Stimulated activated CD8-positive, alpha-beta memory T cell treated with anti-CD3 and anti-CD28 coated beads, Interleukin-2, amount 100 ng/mL, for 1 hour (primary cell): ENCODE measurements at places on chromosomes 5 and 9.

DNA sequence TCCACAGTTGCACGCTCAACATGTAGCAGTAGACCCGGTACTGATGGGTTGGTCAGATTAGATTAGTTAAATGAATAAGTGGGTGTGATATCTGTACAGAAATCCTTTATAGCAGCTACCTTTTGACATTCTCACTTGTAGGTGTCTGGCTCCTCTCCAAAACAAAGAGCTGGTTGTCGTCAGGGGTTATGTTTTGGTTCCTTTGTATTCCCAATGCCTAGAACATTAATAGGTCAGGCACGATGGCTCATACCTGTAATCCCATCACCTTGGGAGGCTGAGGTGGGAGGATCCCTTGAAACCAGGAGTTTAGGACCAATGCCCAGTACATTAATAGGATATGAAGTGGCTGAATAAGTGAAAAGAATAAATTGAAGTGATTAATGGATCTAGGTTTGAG is 182.1 kb downstream of the SNCAIP start:
- no peak for DNase-seq

GRCh38 chr5:39558541-39558940 is 133.8 kb upstream of the DAB2 start:
- no peak for DNase-seq

DNA sequence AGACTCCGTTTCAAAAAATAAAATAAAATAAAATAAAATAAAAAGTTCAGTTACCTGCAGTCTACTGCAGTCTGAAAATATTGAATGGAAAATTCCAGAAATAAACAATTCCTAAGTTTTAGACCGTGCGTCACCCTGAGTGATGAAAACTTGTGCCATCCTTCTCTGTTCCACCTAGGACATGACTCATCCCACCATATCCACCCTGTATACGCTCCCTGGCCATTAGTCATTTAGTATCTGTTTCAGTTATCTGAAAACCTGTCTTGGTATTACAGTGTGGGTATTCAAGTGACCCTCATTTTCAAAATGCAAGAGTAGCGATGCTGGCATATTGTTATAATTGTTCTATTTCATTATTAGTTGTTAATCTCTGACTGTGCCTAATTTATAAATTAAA is 51.8 kb upstream of the TEX48 start:
- DNase-seq: no peak

GRCh38 chr5:35306716-35307365 is 76.6 kb upstream of the PRLR start:
- DNase-seq: no peak

GRCh38 chr9:69569738-69570451 is 102.3 kb downstream of the APBA1 start:
- no peak for DNase-seq

GRCh38 chr9:84492366-84493159 is 152.0 kb upstream of the SLC28A3 start:
- no peak for DNase-seq

- no peak for DNase-seq
Observed at GRCh38 chr9:81073821-81074220, 615.5 kb downstream of the TLE1 start.

DNA sequence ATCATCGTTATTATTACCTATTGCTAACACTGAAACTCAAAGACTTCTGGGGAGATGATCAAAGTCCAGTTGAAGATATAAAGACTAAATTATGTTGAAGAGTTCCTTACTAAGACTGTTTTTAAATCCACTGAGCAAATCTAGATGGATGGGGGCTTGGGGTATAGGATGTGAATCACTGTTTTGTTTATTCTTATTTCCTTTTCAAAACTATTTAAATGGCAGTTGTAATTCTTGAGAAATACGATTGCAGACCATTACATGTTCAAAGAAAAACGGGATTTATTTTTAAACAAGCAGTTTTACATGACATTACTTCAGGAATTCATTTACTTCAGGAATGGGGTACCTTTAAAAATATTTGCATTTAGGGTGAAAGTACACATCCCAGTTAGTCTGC is 4.3 kb downstream of the RASGRF2 start:
- DNase-seq: no peak

GRCh38 chr9:37056046-37056920 is 22.2 kb upstream of the PAX5 start:
- no peak for DNase-seq

GRCh38 chr9:77128125-77128789 is 49.1 kb upstream of the VPS13A start:
- DNase-seq: no peak

DNA sequence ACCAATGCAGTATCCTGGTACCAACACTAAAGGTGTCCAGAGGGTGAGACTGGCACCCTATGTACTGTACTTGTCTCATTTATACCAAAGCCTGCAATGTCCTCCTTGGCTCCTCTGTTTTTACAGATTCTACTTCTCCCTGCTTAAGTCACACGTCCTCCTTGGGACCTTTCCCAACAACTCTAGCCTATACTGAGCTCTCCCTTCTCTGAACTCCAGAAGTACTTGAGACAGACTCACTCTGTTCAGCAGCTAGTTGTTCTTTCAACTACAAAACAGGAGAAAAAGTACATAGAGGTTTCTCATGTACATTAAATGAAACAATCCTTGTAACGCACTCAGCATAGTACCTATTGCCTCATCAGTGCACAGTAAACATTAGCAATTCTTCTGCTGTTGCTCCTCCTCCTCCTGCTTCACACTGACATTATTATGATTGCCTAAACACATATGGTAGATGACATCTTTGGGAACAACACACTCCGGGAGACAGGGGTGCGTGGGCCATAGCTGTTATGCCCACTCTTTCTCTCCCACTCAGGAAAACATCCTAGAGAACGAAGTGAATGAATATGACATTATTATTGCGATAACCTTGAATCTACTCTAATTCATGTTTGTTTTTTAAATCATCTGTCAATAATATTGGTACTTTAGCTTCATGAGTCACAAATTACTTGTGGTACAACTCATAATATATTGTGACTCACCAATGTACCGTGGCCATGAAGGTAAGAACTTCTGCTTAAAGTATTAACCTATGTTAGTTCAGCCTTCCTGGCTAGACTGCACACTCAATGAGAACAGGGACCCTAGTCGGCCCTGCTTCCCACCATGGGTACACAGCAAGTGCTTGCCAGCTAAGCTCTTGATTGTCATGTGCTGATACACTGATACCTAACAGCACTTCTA is 180.3 kb upstream of the ADRA1B start:
- no peak for DNase-seq

GRCh38 chr5:2300861-2301574 is 418.3 kb upstream of the IRX4 start:
- DNase-seq: no peak

DNA sequence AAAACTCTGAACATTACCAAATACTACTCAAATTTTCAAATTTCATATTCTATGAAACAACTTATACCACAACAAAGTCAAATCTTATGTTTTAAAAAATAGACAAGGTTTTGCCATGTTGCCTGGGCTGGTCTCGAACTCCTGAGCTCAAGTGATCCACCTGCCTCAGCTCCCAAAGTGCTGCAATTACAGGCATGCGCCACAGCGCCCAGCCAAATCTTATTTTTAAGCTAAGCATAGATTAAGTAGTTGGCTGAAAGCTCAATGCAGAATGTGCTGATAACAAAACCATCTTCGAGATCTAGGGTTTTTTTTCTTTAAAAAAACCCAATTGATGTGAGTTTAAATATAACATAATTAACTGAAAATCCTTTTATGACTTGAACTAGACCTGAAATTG is 6.4 kb downstream of the LMBRD2 start:
- DNase-seq: no peak

DNA sequence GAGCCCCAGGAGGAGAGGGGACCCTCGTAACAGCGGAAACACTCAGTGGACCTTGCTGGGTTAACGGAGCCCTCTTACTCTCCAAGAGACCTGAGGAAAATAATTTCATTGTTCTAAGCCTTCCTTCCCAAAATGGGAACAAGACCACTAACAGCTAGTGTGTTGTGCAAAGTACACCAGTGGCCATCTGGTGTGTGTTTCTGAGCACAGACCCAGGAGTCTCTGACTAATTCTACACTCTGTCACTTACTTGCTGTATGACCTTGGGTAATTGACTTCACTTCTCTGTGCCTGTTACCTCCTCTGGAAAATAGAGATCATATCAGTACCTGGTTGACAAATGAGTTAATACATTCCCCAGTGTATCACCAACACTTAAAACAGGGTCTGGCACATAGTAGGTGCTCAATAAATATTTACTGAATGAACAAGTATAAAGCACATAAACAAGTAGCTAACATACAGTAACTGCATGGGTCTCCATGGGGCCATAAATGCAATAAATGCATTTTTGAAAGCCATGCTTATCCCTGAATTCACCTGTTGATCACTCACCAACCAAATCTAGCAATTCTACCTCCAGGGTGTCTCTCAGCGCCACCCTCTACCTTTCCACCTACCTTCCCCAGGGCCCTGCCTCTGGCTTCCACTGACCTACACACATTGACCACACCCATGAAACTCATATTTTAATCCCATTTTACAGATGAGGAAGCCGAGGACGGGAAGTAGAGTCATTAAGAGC is 44.7 kb upstream of the AKNA start:
- no peak for DNase-seq

DNA sequence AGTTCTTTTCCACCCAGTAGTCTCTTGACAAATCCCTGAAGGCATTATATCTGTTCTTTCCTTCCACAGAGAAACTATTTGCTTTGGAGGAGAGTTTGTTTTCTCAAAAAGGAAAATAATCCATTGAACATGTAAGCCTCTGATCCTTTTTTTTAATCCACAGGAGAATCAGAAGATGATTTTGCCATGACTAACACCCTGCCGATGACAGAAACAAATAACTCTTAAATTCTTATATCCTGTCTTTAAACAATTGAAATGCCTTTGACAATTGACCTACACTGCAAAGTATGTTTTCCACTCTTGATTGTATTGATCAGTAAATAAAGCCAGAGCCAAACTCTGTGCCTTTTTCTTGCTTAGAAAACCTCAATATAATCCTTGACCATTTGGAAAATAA is 666.4 kb upstream of the CTNND2 start:
- DNase-seq: no peak

DNA sequence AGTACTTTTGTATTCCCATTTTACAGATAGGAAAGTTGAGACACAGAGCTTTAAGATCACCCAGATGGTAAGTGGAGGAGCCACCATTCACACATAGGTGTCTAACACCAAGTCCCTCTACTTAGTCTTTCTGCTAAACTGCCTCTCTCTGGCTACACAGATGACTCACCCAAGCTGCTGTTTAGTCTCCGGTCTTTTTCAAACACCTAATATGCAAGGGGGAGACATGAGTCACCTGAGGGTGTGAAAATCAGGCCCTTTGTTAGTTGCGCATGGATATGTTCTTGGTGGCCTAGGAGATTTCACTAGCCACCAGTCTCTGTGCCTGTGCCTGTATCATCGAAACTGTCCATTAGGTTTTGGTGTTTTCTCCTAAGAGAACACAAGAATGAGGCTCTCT is 117.8 kb downstream of the MAST4 start:
- no peak for DNase-seq

DNA sequence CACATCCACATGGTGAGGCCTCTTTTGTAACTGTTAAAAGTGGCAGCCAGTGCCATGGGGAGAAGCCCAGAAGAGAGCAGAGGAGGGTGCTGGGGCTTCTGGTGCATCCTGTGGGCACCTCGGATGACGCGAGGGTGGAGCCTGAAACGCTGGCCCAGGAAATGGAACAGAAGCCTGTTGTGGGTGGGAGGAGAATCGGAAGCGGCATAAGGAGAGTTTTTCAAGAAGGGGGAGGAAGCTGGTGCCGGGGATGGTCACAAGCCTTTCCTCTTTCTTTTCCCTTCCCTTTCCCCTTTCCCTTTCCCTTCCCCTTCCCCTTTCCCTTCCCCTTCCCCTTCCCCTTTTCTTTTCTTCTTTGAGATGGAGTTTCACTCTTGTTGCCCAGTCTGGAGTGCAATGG is 12.9 kb downstream of the ANKRD33B start:
- no peak for DNase-seq

GRCh38 chr9:16964228-16964627 is 93.8 kb upstream of the BNC2 start:
- DNase-seq: no peak

DNA sequence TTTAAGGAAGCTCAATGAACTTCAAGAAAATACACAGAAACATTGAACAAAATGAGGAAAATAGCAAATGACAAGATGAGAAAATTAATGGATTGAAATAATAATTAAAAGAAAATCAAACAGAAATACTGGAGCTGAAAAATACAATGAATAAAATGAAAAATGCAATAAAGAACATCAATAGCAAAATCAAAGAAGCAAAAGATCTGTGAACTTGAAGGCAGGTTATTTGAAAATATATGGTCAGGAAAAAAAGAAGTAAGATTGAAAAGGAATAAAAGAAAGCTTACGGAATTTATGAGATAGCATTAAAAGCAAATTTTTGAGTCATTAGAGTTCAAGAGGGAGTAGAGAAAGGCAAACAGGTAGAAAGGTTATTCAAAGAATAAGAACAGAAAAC is 42.4 kb downstream of the CERT1 start:
- no peak for DNase-seq

DNA sequence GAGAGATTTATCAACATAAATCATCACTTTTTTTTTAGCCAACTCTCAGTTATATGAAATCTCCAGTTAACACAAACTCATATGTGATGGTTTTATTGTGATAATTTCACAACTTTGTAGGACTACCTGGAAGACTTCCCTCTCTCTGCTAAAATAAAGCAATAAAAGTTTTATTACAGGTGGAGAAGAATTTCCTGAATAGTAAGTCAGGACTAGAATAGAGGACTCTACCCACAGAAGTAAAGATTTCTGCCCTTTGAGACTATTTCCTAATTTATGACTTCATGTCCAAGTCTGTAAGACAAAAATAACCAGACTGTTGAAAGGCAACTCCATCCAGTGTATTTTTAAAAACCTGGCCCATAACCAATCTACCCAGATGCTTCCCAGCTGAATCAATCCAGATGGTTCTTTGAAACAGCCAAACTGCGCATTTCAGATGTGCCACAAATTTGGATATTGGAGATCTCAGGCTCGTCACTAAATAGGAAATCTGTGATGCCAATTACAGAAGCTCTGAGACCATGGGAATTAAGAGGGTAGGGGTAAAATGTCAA is 234.0 kb upstream of the NMUR2 start:
- DNase-seq: no peak

GRCh38 chr5:147084702-147085101 is 150.1 kb upstream of the STK32A start:
- no peak for DNase-seq

DNA sequence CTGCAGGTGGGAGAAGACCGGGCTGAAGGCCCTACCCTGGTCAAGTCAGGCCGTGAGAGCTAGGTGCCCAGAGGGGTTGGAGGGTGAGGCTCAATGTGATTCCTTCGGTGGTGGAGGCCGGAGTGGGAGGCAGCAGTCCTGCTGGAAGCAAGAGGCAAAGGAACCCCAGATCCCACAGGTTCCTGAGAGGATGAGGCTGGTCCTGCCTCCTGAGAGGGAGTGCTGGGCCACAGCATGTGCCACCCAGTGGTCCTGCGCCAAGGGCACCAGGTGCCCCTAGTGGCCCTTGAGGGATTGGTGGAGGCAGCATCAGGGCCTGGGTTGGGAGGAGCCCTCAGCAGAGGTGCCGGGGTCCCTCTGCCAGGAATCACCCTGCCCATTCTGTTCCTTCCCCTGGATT is 59.1 kb downstream of the BARX1 start:
- DNase-seq: no peak

- DNase-seq: no peak
Observed at GRCh38 chr5:26121338-26121737, 917.0 kb downstream of the CDH9 start.
